T-helper 2 cell treated with Interferon-gamma antibody and Interleukin-4, amounts not matched to agents 5 μg/mL and 100 μg/mL, for 36 hours (primary cell): ENCODE measurements at places on chromosomes 2 and 18.
A peak's percentile ranks its signal among the peaks of the same experiment; 100 is the strongest.

- no peak for DNase-seq
Observed at GRCh38 chr2:52964916-52965530, 802.6 kb upstream of the CHAC2 start.

- peak; percentile 25 for DNase-seq
Observed at GRCh38 chr2:216017365-216017764, 4.0 kb upstream of the MREG start.

DNA sequence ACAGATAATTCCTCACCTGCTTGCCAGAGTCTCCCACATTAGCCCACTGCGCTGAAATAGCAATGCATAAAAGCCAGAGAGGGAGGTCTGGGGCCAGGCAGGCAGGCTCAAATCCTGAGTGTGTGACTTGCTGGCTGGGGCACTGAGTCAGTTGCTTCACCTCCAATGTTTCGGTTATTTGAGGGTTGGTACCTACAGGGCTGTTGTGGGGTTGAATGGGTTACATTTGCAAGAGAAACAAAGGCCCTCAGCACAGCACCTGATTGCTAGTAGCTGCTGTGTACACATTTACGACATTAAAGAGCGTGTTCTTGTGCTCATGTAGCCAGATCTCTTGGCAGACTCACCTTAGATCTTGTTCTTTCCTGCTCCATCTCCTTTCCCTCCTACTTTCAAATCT lies 34.1 kb upstream of the FAM110C start:
- DNase-seq: no peak

GRCh38 chr2:219286436-219287115 lies 7.4 kb downstream of the DNAJB2 start:
- no peak for DNase-seq

DNA sequence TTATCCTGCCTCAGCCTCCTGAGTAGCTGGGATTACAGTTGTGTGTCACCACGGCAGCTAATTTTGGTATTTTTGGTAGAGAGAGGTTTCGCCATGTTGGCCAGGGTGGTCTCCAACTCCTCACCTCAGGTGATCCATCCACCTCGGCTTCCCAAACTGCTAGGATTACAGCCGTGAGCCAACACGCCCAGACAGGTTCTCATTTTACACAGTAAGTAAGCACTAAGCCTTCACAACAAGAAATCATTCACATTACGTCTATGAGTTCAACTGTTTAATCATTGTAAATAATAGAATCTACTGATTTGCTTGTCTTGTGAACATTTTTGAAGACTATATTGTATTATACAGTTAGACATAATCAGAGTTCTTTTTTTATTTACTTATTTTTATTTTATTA lies 131.5 kb upstream of the LRATD1 start:
- no peak for DNase-seq

GRCh38 chr18:13483316-13484270 lies 242.8 kb downstream of the FAM210A start:
- DNase-seq: no peak

- DNase-seq: no peak
Observed at GRCh38 chr18:25282896-25283703, 68.9 kb downstream of the ZNF521 start.

DNA sequence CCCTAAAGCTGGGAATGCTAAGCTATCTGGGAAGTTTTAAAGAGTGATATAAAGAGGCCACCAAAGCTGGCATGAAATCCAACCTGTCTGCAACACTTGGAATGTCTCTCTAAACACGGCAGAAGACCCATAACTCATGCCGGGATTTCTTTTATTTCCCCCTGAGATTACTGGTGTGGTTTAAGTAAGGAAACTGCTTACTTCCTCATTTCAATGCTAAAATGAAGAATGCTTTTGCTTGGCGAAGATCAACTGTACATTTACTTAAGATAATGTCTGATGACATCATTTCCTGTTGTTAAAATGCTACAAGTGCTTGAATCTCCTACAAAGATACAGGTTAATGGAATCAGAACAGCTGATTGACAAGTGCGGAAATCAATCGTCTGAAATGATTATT lies 353.8 kb upstream of the SALL3 start:
- no peak for DNase-seq

- DNase-seq: no peak
Observed at GRCh38 chr2:212745359-212745758, 206.8 kb upstream of the ERBB4 start.

DNA sequence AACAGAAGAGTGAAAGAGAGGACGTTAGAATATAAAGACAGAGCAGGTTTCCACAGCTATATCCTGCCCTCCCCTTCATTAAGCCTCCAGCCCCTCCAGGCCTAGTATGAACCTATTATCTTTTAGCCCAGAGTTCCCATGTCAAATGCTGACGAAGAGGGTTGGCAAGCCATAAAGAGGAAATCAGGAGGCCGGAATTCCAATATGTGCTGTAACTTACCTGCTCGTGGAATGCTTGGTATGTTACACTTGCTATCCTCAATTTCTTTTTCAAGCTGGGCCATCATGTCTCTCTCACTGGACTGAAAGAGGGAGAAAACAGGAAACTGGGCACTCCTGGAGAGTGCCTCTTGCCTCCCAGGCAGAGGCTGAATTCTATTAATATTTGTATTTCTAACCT lies 264.1 kb downstream of the TRIB2 start:
- DNase-seq: no peak

- no peak for DNase-seq
Observed at GRCh38 chr2:45009303-45009927, at the start of gene SIX2. SIX2 (minus strand) TSS chr2:45009452; CDS start chr2:45009110, 342 bp downstream.

GRCh38 chr2:72745679-72746368 lies 80.0 kb downstream of the EXOC6B start:
- no peak for DNase-seq

DNA sequence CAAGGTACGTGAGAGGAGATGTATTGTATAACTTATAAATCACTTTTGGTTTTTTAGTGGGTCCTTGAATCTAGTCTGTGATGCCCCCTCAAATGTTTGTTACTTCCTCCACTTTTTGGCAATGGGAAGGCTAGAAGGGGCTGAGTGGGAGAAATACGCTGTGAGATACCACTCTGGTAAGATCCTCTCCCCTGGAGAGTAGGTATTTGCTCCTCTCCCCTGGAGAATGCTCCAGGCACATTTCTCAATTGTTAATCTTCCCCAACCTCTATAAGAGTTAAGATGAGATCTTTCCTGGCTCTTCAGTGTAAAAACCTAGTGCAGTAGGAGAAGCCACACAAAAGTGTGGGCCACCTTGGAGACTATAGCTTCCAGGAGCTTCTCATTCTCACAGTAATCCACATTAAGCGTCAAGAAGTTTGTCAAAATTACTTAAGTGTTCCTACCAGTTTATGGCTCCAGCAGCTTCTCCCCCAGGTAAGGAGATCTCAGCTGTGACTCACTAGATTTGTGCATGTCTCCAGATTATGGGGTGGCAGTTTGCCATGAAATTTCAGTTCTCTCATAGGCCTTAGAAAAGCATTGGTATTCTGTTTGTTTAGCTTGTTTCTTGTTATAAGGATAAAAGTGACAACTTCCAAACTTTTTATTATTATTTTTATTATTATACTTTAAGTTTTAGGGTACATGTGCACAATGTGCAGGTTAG lies 182.6 kb downstream of the FSIP2 start:
- DNase-seq: no peak

DNA sequence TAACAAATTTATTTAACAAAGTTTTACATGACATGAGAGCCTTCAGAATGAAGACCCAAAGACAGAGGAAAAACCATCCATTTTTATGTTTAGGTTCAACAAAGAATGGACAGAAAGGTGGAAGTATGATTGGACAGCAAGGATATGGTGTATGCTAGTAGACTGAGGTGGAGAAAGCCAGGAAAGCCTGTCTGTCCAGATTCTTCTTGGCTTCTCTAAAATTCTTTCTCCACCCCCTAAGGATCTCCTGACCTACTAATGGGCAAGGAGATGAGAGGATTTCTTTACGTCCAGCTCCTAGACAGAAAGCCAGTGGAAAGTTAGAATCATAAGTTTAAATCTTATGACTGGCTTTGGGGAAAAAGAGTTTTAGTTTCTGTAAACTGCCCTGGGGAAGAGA lies 3.0 kb downstream of the ATIC start:
- DNase-seq: no peak

DNA sequence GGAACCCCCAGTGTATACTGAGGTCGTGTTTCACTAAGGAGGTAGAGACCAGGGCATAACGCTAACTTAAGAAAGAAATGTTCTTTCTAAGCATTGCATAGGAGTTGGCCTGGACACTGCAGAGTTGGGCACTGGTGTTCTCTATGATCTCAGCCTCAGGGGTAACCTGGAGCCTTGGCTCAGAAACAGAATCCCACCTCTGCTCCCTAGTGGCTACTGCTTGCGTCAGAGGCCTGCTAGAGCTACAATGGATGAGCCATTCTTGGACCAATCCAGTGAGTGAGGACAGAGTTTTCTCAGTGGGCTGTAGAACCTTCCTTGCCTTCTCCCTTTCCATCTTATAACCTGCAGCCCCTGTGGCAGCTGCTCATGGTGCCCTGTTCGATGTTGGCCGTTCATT lies 324.4 kb upstream of the CELF4 start:
- DNase-seq: no peak

DNA sequence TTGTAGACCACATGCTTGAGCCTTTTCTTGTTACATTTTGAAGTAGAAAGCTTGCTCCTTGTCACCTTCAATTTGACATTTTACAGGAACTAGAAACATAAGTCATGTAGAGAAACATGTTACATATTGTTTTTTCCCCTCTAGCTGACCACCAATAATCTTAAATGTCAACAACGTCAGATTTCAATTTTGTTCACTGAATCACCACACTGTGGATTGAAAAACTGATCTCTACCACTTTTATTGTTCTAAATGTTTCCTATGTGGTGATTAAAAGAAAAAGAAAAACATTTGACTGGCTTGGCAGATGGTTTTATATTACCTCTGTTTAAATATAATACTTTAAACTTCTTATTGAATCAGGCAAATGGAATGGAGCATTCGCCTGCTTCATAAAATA lies 87.7 kb downstream of the DSEL start:
- no peak for DNase-seq

DNA sequence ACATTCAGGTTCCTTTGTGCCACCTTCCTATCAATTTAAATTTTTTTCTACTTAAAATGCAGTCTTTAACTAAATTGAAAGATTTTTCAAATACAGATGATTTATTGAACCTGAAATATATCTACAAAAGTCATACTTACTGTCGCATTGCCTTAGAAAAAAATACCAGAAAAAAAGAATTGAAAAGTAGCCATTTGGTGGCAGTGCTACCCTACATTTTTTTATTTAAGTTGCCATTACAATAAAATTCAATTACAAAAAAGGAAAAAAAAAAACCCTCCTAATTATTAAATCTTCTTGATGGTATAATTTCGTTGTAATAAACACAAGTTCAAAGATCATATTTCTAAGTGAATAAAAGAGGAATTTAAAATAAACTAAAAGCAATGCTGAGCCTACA lies 43.4 kb downstream of the DSC3 start:
- no peak for DNase-seq

DNA sequence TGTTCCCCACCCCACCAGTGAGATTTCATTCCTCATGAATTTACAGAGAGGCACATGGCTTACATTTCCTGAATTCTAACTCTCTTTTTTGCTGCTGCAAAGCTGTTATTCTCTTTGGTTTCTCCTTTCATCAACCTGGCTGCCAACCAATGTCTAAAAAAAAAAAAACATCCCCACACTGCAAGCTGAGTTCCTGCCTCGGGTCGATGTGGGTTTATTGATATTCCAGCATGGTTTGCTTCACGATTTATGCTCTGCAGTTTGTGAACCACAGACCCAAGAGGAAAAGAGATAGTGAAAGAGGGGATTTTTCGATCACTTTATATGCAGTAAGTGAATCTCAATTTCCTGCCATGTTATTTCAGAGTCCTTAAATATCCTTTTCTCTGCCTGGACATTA lies 363.6 kb downstream of the LPIN1 start:
- DNase-seq: no peak

GRCh38 chr2:64599469-64599868 lies 54.2 kb downstream of the SERTAD2 start:
- DNase-seq: no peak

DNA sequence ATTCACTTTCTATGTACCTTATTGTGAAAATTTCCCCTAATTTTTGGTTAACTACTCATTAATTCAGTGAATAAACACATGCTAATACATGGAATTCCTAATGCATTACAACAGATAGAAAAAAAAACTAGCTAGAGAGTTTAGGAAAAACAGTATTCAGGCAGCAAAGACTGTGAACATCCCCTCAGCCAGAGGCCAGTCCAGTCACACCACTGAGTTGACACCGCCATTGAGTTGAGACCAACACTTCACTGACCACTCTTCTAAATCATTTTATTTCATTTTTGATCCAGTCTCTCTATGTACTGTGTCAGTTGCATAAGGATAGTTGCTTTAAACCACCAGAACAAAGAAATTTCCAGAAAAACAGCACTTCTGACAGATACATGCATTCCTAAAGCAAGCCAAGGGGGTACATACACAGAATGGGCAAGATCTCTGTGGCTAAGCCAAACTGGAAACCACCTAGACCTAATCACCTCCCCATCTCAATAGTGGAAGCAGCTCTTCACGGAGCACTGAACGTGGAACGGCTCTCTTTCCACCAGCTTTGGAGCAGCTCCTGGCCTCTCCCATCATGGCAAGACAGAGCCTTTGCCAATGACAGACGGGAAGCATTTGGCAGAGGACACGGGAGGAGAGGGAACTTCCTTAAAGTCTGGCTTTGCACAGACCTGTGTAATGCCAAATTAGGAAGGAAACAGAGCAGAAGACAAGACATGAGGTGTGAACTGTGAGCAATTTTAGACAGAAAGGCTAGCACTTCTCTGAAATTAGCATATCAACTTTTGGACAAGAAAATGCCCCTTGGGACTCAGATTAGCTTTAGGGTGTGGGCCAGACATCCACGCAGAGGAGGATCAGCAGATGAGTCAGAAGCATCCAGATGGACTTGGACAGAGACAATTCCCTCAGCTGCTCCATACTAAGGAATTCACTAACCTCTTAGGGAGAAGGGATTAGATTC lies 36.4 kb downstream of the CACNB4 start:
- no peak for DNase-seq

DNA sequence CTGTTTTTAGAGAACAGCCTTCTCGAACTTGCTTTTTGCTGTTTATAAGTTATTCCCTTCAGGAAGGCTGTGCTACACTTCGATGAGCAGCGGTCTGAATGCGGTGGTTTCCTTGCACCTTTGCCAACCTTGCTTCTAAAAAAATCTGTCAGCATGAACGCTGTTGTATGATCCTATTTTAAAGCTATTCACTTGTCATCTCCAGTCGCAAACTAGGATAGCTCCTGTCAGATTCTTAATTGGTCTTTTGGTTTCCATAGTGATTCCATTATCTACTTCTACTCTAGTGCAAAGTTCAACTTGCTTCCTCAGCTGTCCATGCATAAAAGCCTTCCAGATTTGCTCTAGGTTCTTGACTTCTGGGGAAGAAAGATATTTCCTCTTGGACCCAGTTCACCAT lies 76.3 kb upstream of the GALNT3 start:
- no peak for DNase-seq
